ENCODE measurements at places on chromosomes 6 and 20. TPM values are rescaled to one million over a fixed set of nuclear protein-coding genes. Genes with fewer than 3 reads are reported as not detected.

DNA sequence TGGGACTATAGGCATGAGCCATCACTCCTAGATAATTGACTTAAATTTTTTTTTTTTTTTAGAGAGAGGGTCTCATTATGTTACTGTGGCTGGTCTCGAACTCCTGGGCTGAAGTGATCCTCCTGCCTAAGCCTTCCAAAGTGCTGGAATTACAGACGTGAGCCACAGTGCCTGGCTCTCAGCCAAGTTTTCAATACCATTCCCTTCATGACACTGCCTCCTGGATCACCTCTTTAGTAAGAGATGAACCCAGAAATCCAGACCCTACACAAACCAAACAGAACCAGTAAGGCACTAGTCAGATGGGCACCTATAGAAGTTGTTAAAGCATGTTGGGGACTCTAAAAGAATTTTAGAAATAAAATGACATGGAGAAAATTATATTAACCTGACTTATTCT is 18.3 kb upstream of the RIMS4 start:
- H3K4me3 ChIP-seq, result no peak overlapping the region
- DNase-seq, result no peak

DNA sequence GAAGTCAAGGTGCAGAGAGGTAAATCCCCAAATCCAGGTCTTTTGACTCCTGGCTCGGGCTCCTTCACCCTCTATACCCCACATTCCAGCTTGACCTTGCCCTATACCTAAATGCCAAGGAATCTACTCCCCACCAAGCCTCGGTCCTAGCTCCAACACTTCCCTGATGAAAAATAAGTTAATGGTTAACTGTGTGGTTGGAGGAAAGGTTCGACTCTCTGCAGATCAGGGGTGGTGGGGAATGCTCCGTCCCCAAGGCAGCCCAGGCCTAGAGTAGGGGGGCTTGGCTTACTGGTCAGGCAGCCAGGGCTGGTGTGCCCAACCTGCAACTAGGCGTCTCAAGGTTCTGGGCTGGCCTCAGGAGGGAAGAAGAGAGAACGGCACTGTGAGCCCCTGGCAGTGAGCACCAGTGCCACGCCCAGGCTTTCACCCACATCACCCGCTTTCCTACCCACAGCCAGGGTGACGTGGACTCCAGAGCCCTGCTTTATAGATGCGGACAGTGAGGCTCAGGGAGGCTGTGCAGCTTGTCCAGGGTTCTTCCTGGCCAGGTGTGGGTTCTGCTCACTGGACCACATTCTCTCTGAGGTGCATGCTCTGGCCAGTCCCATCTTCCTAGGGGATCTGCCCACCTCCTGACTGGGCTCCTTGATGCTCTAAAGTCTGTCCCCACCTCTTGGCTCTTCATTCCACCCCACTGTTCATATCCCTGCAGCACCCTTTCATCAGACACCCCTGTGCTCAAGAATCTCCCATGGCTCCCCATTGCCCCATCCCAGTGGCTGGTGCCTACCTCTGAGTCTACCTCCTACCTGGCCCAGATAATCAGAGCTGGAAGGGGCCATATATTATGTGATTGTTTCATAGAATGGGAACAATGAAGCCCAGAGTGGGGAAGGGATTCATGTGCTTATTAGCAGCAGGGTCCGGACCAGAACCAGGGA is 8.2 kb downstream of the SPDEF start:
- H3K36me3 ChIP-seq, result no peaks in the 10 kb centered on the region
- H3K27ac ChIP-seq, result no peak overlapping the region
- H3K4me3 ChIP-seq, result no peak overlapping the region
- no peaks in the 10 kb centered on the region for H3K27me3 ChIP-seq
- no peak for DNase-seq
- peaks cover 30% of the 10 kb centered on the region for H3K4me1 ChIP-seq

- H3K27me3 ChIP-seq, result no peaks in the 10 kb centered on the region
- no peaks in the 10 kb centered on the region for H3K36me3 ChIP-seq
- no peak overlapping the region for H3K4me3 ChIP-seq
- no peaks in the 10 kb centered on the region for H3K4me1 ChIP-seq
- no peak overlapping the region for H3K27ac ChIP-seq
- no peak for DNase-seq
Observed at GRCh38 chr6:128259730-128260685, 260.4 kb downstream of the PTPRK start.

DNA sequence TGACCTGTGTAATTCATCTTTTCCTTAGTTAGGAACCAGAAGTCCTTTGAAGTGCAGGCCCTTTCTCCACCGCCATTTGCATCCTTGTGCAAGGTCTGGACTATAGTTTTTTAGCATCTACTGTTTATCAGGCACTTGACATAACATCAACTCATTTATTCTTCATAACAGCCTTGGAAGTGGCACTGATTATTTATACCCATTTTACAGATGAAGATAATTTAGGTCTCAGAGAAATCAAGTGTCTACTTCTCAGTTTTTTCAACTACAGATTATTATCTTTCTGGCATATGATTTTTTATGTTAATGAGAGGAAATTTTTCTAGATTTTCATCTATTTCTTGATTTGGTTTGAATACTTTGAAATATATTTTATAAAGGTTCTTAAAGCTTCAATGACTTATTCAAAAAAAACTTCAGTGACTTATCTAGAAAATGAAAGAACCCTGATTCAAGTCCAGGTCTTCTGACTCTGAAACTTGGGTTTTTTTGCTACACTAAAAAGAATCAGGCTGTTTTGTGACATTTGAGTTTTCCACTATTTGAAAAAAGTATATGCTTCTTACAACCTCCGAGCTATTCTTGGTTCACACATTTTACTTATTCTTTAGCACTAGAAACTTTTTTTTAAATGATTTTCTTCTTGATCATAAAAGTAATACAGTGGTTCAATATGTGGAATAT is 3.1 kb upstream of the UBE2J1 start:
- H3K27me3 ChIP-seq, result no peaks in the 10 kb centered on the region
- no peaks in the 10 kb centered on the region for H3K36me3 ChIP-seq
- no peak overlapping the region for H3K4me3 ChIP-seq
- peaks cover 13% of the 10 kb centered on the region for H3K4me1 ChIP-seq
- H3K27ac ChIP-seq, result no peak overlapping the region

DNA sequence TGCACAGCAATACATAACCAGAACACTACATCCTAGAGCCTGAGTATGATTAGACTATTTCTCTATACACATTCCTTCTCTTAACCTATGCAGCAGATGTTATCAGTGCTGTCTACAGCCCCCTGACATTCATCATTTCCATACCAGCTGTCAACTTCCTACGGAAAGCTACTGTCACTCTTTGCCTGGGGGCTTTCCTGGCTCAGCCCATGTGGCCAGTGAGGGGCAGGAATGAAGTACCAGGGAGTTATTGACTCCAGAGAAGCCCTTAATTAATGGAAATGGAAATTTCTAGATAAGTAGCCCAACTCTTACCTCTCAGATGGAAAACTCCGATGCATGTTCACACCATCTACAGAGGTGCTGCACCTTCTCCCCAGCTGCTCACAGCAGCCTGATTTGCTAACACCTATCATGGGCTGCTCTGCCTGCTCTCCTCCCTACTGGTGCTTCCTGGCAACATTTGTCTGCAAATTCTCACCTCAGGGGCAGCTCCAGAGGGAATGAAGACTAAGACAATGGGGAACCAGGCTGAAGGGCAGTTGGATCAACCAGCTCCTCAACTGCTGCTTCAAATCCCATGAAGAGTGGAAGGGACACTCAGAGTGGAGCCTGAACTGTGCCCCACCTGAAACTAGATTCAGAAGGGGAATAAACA is 59.6 kb downstream of the LINC00237 start:
- no peak overlapping the region for H3K27ac ChIP-seq
- no peaks in the 10 kb centered on the region for H3K36me3 ChIP-seq
- H3K4me1 ChIP-seq, result no peaks in the 10 kb centered on the region
- no peak overlapping the region for H3K4me3 ChIP-seq

DNA sequence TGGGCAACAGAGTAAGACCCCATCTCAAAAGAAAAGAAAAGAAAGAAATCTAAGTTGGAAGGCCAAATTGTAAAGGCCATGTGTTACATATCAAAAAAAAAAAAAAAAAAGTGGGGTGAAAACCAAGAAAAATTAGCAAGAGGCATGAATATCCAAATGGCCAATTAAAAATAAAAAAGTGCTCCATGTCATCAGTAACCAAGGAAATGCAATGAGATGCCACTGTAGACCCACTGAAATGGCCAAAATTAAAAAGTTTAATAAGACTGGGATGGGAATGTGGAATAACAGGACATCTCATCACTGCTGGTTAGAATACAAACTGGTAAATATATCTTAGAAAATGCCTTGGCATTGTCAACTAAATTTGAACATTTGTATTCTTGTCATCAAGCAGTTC is 30.1 kb upstream of the BCLAF1 start:
- no peak overlapping the region for H3K27ac ChIP-seq
- H3K27me3 ChIP-seq, result no peaks in the 10 kb centered on the region
- H3K4me3 ChIP-seq, result no peak overlapping the region

- peaks cover 14% of the 10 kb centered on the region for H3K4me1 ChIP-seq
- no peaks in the 10 kb centered on the region for H3K36me3 ChIP-seq
- H3K27ac ChIP-seq, result no peak overlapping the region
- no peaks in the 10 kb centered on the region for H3K27me3 ChIP-seq
Observed at GRCh38 chr20:13656721-13657368, 18.1 kb upstream of the TASP1 start.

Gene SPATS1
- not detected for total RNA-seq

Gene COX7A2
- total RNA-seq, result 600 TPM

Gene SLC17A3
- not detected for total RNA-seq

Gene ANKEF1
- 15.8 TPM for total RNA-seq

Gene IPCEF1
- 0.32 TPM for total RNA-seq

Gene CRIP3
- total RNA-seq, result not detected

All from HCT116 (cell line).